ENCODE measurements at places on chromosomes 16 and 17.
A peak's percentile ranks its signal among the peaks of the same experiment; 100 is the strongest.

DNA sequence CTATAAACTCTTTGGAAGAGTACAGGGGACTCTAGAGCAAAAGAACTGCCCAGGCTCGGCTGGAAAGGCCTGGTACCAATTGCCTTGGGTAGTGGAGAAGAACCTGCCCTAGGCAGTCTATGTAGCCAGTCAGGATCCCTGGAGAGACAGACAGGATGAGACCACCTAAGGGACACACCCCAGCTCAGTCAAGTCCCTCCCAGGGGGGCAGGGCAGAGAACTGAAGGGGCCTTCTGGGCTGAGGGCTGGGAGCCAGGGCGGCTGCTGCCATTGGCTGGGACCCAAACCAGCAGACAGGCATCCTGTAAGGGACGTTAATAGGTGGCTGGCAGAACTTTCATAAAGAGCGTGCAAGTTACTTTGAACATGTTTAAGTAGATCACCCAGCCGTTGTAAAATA, 12.8 kb upstream of the SLC38A8 start:
- DNase-seq = no peak

DNA sequence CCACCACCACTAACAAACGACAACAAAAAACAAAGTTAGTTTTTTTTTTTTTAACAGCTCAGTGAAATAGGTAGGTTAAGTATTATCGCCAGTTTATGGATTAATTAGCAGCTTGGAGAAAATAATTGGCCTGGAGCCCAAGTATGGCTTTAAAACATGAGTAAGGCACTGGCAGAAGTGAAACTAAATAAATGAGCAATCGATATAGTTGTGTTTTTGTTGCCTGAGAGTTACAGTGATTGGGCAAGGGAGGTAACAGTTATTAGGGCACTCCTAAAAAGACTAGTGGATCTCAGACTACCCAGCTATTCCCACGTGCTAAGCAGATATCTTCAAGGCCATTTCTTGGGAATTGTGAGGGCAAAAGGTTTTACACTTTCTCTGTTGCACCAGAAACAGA, 2.4 kb downstream of the MLKL start:
- no peak for DNase-seq

DNA sequence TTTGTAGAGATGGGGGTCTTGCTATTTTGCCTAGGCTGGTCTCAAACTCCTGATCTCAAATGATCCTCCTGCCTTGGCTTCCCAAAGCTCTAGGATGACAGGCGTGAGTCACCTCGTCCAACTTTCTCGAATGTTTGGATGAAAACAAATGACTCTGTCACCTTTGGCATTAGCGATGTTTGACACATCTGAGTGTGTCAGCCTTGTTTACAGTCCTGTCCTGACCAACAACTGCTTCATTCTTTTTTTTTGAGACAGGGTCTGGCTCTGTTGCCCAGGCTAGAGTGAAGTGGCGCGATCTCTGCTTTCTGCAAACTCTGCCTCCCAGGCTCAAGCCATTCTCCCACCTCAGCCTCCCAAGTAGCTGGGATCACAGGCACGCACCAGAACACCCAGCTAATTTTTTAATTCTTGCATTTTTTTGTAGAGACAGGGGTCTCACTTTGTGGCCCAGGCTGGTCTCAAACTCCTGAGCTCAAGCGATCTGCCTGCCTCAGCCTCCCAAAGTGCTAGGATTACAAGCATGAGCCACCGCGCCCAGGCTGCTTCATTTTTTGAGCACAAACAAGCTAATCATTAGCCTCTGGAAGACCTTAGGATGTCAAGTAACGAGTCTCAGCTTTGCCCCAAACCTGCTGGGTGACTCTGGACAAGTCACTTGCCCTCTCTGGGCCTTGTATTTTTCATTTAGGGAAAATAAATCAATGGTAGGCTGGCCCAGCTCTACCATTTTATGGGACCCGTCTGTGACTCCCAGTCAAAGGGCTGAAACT, 7.4 kb downstream of the MYH11 start:
- no peak for DNase-seq

GRCh38 chr17:70286391-70286790, 117.1 kb downstream of the KCNJ2 start:
- no peak for DNase-seq

DNA sequence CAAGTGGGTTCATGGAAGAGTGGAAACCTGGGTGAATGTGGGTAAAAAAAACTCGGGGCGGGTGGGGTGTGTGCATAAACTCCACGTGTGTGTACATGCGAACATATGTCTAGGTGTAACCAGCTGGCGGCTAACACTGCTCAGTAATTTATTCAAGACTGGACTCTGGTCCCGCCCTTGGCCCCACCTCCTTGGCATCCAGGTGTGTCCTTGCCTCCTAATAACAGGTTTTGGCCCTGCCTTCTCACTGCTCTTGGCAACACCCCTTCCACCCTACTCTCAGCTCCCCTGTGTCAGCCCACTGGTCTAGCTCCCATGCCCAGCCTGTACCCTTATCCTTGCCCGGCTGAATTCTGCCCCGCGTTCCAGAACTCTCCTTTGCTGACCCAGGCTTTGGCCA, 8.3 kb downstream of the FLII start:
- no peak for DNase-seq

GRCh38 chr16:23877107-23878070, 41.6 kb downstream of the PRKCB start:
- DNase-seq = peak; percentile 24

- no peak for DNase-seq
These were observed 14.8 kb downstream of the VAC14 start for GRCh38 chr16:70786020-70786755.

DNA sequence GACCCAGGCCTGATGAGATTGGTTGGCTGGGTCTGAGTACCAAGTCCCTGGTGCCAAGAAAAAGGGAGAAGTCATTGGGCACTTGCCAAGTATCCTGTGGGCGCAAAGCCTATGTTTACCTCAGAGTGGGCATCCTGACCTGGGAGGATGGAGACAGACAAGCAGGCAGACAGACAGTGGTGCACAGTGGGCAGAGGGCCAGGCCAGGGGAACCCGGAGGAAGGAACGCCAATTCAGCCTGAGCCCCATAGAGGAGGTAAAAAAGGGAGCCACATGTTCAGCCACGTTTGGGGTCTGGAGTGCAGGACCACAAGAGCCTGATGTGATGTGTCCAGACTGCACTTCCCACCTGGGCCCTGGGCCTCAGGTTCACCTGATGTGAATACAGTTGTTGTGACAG, 5.4 kb downstream of the PHKG2 start:
- no peak for DNase-seq

- no peak for DNase-seq
These were observed 542.1 kb downstream of the XYLT1 start for GRCh38 chr16:16928532-16929109.
